ENCODE measurements at places on chromosomes 13 and 19. TPM values are rescaled to one million over a fixed set of nuclear protein-coding genes. Genes with fewer than 3 reads are reported as not detected.
A peak's percentile ranks its signal among the peaks of the same experiment; 100 is the strongest.

- H3K27me3 ChIP-seq, result peaks cover 45% of the 10 kb centered on the region
- no peak for DNase-seq
- no peaks in the 10 kb centered on the region for H3K36me3 ChIP-seq
- no peaks in the 10 kb centered on the region for H3K4me1 ChIP-seq
- H3K4me3 ChIP-seq, result peak overlapping the region; percentile 42
Measured at GRCh38 chr19:50817941-50818858, 5.4 kb downstream of the KLK1 start.

DNA sequence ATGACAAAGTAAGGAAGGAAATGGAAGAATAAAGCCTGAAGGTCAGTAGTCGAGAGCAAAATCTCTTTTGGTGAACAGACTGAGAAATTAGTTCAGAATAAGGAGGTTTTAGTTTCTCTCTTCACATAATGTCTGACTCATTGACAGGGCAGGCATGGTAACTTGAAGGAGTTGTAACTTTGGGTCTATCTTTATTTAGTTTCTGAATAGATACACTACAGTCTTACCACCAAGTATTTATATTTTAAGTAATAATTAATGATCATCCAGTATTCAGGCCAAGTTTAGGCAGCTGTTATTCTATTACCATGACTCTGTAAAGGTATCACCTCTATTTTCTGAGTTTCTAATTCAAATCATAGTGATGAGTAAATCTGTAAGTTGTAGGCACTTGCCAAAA lies 219.9 kb downstream of the SPRY2 start:
- H3K4me1 ChIP-seq, result no peaks in the 10 kb centered on the region
- H3K27me3 ChIP-seq, result no peaks in the 10 kb centered on the region
- peak; percentile 29 for DNase-seq

CRB3 gene
- not detected for total RNA-seq

ELOF1 gene
- total RNA-seq, result 121 TPM

RPL18 gene
- 2,552 TPM for total RNA-seq

DNA sequence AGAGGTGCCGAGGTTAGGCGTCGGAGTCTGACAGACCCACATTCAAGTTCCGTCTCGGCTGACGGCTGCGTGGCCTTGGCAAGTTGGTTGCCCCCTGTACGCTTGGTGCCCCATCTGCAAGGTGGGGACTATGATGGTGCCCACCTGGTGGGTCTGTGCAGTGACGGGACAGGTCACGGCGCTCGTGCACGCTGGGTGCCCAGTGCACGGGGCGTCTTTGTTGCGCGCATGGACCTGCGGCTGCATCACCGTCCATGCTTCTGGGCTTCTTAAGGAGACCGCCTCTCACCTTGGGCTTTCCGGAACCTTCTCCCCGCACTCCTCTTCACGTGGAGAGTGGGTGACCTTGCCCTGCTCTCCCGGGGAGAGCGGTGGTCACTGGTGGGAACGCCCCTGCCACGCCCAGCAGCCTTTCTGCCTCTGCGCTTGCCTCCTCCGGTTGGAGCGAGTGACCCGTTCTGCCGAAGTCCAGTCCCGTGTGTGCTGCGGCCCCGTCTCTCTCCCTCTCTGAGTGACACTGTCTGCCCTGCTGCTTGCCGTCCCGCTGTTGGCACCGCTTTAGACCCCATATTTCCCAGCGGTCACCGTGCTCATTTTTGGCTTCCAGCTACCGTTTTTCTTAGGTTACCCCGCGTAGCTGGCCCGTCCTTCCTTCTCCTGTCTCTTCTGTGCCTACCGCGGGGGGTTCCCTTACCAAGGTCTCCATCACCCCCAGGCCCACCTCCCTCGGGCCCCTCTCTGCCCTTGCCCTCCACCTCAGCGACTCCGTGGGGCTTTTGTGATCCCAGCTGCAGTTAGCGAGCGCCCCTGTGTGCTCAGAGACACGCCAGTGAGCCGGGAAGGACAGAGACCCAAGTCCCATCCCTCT lies 6.4 kb downstream of the ATP11A start:
- H3K27ac ChIP-seq, result no peak overlapping the region
- DNase-seq, result no peak
- no peaks in the 10 kb centered on the region for H3K27me3 ChIP-seq
- H3K36me3 ChIP-seq, result 0 out of 2 replicates have a peak, but pooled peaks cover 5% of the 10 kb centered on the region
- no peak overlapping the region for H3K4me3 ChIP-seq

DNA sequence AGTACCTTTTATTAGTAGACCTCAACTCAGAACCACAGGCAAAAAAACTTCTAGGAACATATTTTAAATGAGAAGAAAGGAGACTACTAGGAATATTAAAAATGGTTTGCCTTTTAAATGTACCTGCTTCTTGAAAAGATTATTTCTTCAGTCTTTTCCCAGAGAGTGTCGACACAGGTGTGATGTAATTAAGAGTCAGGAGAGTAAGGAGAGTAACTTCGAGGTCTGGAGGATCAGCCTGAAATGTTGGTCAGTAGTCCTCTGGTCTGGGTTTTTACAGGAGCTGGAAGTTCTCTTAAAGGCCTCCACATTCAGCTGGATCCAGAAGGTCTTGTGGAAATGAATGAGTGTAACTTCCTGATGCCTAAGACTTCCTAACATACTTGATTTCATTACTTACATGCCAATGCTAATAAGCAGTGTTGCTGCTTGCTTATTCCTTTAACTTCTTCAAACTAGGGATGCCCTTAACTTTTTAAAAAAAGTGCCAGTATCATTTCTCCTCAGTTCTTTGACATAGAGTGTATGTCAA lies at the start of gene KCTD4:
TSS of gene KCTD4 (minus strand) at position 345 of the 532 bp plus-strand sequence. CDS start 6,478 bp downstream, outside the sequence.
- no peak within 1 kb of the TSS for H3K27ac ChIP-seq
- H3K36me3 ChIP-seq, result peaks cover 2% of the 10 kb centered on the region
- peaks cover 11% of the 10 kb centered on the region for H3K4me1 ChIP-seq
- no peaks in the 10 kb centered on the region for H3K27me3 ChIP-seq
- H3K4me3 ChIP-seq, result peak within 1 kb of the TSS; percentile 2
- DNase-seq, result peak; percentile 49

SH2D3A gene
- not detected for total RNA-seq

RASL11A gene
- 15.3 TPM for total RNA-seq

- H3K36me3 ChIP-seq, result no peaks in the 10 kb centered on the region
- DNase-seq, result no peak
- H3K27me3 ChIP-seq, result no peaks in the 10 kb centered on the region
Measured at GRCh38 chr13:72259528-72259927, 392.5 kb upstream of the DACH1 start.

DNA sequence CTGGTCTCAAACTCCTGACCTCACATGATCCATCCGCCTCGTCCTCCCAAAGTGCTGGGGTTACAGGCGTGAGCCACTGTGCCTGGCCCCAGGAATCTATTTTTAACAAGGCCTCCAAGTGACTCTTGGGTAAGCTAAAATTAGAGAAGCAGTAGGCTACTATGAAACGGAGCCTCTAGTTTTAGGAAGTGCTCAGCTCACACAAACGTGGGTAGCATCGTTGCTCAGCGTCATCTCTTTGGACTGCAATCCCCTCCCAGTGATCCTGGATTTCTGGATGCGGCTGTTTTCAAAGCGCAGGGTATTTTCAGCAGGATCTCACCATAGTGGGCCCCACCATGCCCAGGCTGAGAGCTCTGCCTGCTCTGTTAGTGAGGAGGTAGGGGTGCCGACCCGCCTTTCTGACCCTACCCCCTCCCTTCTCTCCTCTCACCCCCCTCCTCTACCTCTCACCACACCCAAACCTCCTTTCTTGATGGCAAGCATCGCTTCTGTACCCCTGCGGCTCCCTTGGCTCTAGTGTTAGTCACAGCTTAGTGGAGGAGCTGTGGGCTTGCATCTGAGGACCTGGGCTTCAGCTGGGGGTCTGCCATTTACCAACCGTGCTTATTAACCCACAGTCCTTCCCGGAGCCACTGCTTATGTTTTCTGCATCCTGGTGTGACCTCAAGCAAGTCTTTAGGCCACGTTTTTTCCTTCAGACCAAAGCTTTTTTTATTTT lies 34.2 kb downstream of the GJA3 start:
- peaks cover 4% of the 10 kb centered on the region for H3K27me3 ChIP-seq
- H3K36me3 ChIP-seq, result no peaks in the 10 kb centered on the region
- DNase-seq, result no peak
- H3K27ac ChIP-seq, result no peak overlapping the region
- no peak overlapping the region for H3K4me3 ChIP-seq
- H3K4me1 ChIP-seq, result peaks cover 7% of the 10 kb centered on the region

EGLN2 gene
- 54.1 TPM for total RNA-seq

- no peaks in the 10 kb centered on the region for H3K36me3 ChIP-seq
- H3K27ac ChIP-seq, result no peak overlapping the region
- no peaks in the 10 kb centered on the region for H3K4me1 ChIP-seq
- H3K27me3 ChIP-seq, result peaks cover 2% of the 10 kb centered on the region
- no peak overlapping the region for H3K4me3 ChIP-seq
- no peak for DNase-seq
Measured at GRCh38 chr13:76874479-76874878, 11.7 kb downstream of the KCTD12 start.

- H3K27ac ChIP-seq, result no peak overlapping the region
- no peak overlapping the region for H3K4me3 ChIP-seq
- DNase-seq, result peak; percentile 54
- H3K36me3 ChIP-seq, result no peaks in the 10 kb centered on the region
Measured at GRCh38 chr19:54029930-54030490, 33.7 kb downstream of the VSTM1 start.

DNA sequence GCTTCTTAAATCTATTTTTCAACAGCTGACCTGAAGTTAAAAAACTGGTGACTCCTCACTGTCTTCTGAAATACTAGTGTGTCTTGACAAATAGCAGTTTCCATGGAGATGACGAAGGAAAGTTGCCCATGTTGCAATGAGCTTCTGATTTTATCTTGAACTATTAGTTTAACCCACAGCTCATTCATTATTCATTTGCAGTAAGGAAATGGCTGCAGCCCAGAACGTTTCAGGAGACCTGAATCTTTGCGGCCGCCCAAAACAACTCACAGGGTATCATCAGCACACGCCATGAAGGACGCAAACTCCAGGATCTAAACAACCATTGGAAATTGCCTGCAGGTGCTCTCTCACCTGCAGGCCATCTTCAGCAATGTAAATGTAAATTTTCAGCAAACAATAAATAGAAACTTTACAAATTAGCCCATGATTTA lies 142.5 kb downstream of the DCLK1 start:
- no peaks in the 10 kb centered on the region for H3K36me3 ChIP-seq
- H3K27ac ChIP-seq, result no peak overlapping the region
- peaks cover 12% of the 10 kb centered on the region for H3K27me3 ChIP-seq
- no peak overlapping the region for H3K4me3 ChIP-seq

GRCh38 chr13:32093006-32093405 lies 61.4 kb downstream of the FRY start:
- H3K36me3 ChIP-seq, result no peaks in the 10 kb centered on the region
- H3K4me1 ChIP-seq, result peaks cover 2% of the 10 kb centered on the region
- no peak overlapping the region for H3K4me3 ChIP-seq
- no peak for DNase-seq
- H3K27me3 ChIP-seq, result no peaks in the 10 kb centered on the region

DNA sequence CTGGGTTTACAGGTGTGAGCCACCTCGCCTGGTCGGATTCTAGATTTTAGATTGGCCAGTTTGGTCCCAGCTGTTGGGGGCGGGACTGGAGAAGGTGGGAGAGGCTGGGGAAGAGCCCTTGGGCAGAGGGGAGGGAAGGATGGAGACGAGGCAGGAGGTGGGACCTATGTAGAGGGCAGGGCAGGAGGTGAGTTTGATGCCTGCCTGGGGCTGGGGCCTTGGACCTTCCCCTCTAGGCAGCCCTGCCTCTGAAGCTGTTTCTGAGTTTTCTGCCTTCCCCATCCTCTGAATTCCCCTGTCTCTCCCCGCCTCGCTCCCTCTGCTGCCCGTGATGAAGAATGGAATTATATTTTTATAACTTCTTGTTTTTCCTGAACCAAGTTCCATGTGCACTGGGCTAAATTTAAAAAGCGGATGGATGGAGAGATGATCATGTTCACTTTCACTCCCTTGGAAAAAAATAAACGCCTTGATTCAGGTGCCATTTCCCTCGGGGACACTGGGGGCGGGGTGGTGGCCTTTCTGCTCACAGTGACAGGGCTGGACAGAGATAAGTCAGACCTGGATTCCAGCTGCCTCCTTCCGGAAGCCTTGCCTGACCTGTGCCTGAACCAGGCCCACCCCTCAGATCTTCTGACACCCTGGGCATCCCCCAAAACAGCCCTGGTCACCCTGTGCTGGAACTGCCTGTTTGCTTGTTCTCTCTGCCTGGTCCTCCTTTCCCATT lies 16.5 kb upstream of the TNFAIP8L1 start:
- H3K4me1 ChIP-seq, result no peaks in the 10 kb centered on the region
- no peak overlapping the region for H3K27ac ChIP-seq
- no peaks in the 10 kb centered on the region for H3K36me3 ChIP-seq
- H3K27me3 ChIP-seq, result peaks cover 30% of the 10 kb centered on the region

All from IMR-90 (cell line).